ENCODE measurements at places on chromosomes 16 and 17.

GRCh38 chr17:12554251-12554650 is 111.4 kb upstream of the MYOCD start:
- DNase-seq = no peak

DNA sequence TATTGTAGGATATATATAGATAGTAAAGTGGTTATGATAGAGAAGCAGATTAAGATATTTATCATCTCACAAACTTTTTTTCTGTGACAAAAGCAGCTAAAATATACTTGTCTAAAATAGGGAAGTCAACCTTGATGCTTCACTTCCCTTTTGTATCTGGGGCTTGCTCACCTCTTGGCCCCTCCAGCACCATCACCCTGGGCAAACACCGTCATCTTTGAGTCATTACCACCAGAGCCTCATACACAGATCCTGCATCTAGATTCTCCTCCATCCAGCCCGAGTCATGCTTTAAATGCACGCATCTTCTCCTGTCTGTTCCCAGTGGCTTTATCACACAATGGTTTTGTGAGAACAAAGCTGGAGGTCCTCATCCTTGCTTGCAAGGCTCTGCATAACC is 1062.7 kb upstream of the EEF2KMT start:
- DNase-seq = no peak

DNA sequence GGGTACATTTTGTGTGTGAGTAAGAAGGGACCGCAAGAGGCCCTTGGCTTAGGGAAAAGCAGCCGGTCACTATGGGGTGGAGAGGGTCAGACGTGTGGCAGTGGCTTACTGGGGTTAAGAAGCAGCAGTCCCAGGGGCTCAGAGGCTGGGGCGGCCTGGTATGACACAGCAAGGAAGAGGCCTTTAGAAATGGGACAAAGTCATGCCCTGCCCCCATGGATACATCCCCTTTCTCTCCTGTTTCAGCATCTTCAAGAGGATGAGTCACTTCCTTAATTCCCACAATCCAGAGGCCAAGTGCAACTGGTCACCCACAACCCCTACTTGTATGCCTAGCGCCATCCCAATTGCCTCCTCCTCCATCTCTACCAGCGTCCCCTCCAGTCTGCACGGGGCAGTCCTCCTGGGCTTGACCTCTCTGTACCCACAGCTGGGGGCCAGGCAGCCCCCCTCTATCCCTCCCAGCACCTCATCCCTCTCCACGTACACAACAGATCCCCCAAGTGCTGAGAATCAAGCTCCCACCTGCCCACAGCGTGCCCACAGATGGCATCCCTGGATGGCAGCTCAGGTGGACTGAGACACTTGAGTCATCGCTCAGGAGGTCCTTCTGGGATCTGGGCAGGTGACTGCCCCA is 6.9 kb upstream of the EFTUD2 start:
- DNase-seq = no peak

GRCh38 chr17:67982034-67982640 is 14.1 kb downstream of the C17orf58 start:
- no peak for DNase-seq

GRCh38 chr16:49660626-49661025 is 195.3 kb downstream of the ZNF423 start:
- DNase-seq = no peak

- DNase-seq = no peak
Observed at GRCh38 chr16:13510425-13511151, 409.4 kb upstream of the ERCC4 start.

DNA sequence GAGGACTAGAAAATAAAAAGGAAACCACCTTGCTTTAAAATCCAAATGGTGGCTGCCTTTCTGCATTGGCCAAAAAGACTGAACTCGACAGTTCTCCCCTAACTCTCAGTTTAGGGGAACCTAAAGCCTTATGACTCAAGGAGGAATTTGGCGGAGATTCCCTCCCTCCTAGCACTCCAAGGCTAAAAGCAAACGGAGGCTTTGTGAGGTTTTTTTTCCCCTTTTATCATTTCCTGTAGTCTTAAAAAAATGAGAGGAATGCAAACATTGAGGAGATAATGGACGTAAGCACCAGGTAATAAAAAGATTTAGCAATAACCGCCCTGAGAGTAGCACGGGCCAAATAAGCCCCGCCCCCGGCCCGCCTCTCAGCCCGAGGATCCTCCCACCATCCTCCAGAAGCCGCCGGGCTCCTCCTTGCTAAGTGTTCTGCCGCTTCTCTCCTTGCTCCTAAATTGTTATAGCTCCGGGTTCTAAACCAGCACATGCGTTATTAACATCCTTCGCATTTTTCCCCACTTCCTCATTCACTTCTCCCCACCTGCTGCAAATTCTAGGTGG is 5.8 kb upstream of the KIFC3 start:
- DNase-seq = no peak
